Osteocyte (in vitro differentiated cells): ENCODE measurements at places on chromosomes 2 and 18. TPM values are rescaled to one million over a fixed set of nuclear protein-coding genes. Genes with fewer than 3 reads are reported as not detected.

Gene AGXT
- not detected in 2 replicates for total RNA-seq

Gene SLC38A11
- not detected in 2 replicates for total RNA-seq

Gene COL5A2
- total RNA-seq: 1,873 and 1,955 TPM in 2 replicates

Gene BCL11A
- total RNA-seq: 9.7 and 10.7 TPM in 2 replicates

Gene ZNF2
- total RNA-seq: 5.5 and 5.8 TPM in 2 replicates

Gene ZSWIM2
- not detected in 2 replicates for total RNA-seq

Gene REL
- 7.1 and 7.9 TPM in 2 replicates for total RNA-seq

Gene CNDP2
- 75.2 and 78.8 TPM in 2 replicates for total RNA-seq

Gene UGT1A5
- total RNA-seq: not detected in 2 replicates

Gene LRRC30
- not detected in 2 replicates for total RNA-seq

Gene SH3RF3
- total RNA-seq: 79.4 and 84.4 TPM in 2 replicates

Gene PROKR1
- total RNA-seq: not detected in 2 replicates

Gene OTOS
- total RNA-seq: not detected in 2 replicates

Gene IFIH1
- total RNA-seq: 5.4 and 6.4 TPM in 2 replicates

Gene ABCG8
- not detected in 2 replicates for total RNA-seq

Gene ILKAP
- total RNA-seq: 34.1 and 37.2 TPM in 2 replicates

Gene TSPYL6
- not detected in 2 replicates for total RNA-seq

Gene CHRND
- not detected in 2 replicates for total RNA-seq

Gene PCARE
- total RNA-seq: not detected in 2 replicates

Gene RNPEPL1
- 56.5 and 64.0 TPM in 2 replicates for total RNA-seq

Gene NCKAP5
- 0.46 and 0.50 TPM in 2 replicates for total RNA-seq

Gene SNRNP27
- total RNA-seq: 49.2 and 51.8 TPM in 2 replicates

Gene CSRNP3
- 1.5 and 1.9 TPM in 2 replicates for total RNA-seq

Gene CABYR
- 3.9 and 6.8 TPM in 2 replicates for total RNA-seq

Gene SMPD4
- total RNA-seq: 64.8 and 67.0 TPM in 2 replicates

Gene SUCLG1
- total RNA-seq: 51.8 and 52.4 TPM in 2 replicates

Gene CGREF1
- 1.2 and 1.9 TPM in 2 replicates for total RNA-seq

Gene RGPD3
- not detected in 2 replicates for total RNA-seq

Gene CRYGC
- not detected in 2 replicates for total RNA-seq

Gene CKAP2L
- total RNA-seq: 6.3 and 6.5 TPM in 2 replicates

Gene FIGN
- total RNA-seq: 35.3 and 37.7 TPM in 2 replicates

Gene CXCR2
- not detected in 2 replicates for total RNA-seq

Gene GKN1
- not detected in 2 replicates for total RNA-seq

Gene PLGLB2
- total RNA-seq: 5.9 and 7.0 TPM in 2 replicates

Gene EPB41L3
- total RNA-seq: 15.6 and 15.7 TPM in 2 replicates

Gene IL1A
- total RNA-seq: not detected in 2 replicates

Gene FBXO15
- 0.73 and 0.86 TPM in 2 replicates for total RNA-seq

Gene KIF5C
- 10.2 and 10.7 TPM in 2 replicates for total RNA-seq

Gene SLC9A4
- total RNA-seq: not detected in 2 replicates

Gene MROH2A
- not detected in 2 replicates for total RNA-seq

Gene NPAS2
- total RNA-seq: 16.6 and 21.4 TPM in 2 replicates

Gene TRIM43
- not detected in 2 replicates for total RNA-seq

Gene NRBP1
- 129 and 137 TPM in 2 replicates for total RNA-seq

Gene LRP1B
- 3.6 and 4.5 TPM in 2 replicates for total RNA-seq
